ENCODE measurements at places on chromosomes 5 and 9.

DNA sequence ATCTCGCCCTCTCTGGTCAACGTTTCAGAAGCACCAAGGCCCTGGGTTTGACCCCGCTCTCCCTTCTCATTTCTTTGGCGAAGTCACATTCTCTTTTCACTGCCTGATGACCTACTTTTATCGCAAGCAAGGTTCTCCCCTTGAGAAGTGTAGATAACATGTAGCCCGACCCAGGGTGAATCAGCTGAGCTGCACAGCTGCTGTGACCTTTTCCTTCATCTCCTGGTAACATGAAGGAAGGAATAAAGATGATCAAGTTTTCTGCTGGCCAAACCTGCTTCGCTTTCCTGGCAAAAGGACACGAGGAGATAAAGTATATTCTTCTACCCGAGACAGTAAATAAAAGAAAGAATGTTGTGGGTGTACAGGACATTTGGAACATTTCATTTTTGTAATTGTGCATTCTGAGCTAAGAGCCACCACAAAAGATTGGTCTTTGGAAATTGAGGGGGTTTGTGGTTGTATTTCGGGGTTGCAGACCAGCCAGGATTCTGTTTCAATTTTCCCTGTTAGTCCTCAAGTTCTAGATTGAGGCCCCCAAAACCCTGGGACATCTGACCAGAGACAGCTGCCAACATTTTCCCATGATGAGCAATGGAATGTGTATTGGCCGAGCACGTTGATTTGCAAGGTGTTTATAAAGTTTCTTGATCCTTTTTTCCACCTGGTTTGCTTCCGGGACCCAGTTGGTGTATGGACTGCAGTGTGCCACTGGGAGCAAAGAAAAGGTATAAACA lies 155.1 kb upstream of the ZNF462 start:
- DNase-seq, result no peak

DNA sequence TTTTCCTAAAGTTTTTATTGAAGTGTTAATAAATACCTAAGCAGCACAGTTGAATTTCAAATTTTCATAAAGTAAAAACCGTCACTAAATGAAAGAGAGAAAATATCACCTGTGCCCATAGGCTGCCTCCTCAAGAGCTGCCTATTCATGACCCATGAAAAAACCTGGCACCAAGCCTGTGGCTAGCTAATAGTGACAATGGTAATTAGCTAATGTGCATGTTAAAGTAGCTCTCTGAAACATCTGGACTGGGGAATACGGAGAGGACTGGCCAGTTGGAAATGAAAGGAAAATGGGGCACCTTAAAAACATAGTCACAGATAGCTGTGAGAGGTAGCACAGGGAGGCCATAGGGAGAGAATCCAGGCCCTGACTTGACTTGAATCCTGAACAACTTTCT lies 5.4 kb upstream of the GNE start:
- DNase-seq, result no peak

DNA sequence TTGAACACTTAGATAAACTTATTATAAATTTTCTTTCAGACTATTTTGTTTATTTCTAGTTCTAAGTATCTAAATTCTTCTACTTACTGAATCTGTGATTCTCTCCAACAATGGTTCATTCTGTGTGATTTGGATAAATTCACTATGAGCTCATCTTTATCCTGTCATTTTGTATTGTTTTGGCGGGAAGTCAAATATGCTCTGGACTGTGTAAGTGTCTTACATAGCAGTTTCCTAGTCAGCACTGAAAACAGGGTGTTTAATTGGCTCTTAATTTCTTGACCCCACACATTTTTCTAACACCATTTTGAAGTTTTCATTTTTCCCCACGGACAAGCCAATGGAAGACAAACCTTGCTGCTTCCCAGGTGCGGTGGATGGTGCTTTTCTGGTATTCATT lies 207.0 kb upstream of the ACO1 start:
- no peak for DNase-seq

DNA sequence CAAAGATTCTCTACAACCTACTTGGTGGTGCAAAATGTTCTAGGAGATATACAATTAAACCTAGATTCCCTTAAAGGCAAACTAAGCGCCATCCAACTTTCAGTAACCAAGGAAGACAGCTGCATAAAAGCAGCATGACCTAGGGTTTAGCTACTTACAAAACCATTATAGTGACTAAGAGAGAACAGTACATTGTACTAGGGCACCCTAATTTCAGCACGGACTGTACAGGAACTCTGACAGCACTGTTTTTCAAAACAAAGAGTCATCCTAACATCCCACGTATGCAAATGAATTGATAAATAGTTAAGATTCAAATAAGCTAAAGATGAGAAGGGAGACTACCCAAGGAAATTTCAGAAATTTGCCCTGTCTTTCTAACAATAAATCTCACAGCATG lies 30.0 kb downstream of the STRBP start:
- DNase-seq, result no peak

- DNase-seq, result no peak
Measured at GRCh38 chr5:14451871-14452270, 129.7 kb upstream of the OTULINL start.

GRCh38 chr9:8206720-8207119 lies 407.1 kb upstream of the DMAC1 start:
- DNase-seq, result no peak

GRCh38 chr5:125612181-125612721 lies 811.0 kb upstream of the GRAMD2B start:
- DNase-seq, result no peak

- no peak for DNase-seq
Measured at GRCh38 chr5:106860398-106861044, 810.2 kb downstream of the EFNA5 start.

DNA sequence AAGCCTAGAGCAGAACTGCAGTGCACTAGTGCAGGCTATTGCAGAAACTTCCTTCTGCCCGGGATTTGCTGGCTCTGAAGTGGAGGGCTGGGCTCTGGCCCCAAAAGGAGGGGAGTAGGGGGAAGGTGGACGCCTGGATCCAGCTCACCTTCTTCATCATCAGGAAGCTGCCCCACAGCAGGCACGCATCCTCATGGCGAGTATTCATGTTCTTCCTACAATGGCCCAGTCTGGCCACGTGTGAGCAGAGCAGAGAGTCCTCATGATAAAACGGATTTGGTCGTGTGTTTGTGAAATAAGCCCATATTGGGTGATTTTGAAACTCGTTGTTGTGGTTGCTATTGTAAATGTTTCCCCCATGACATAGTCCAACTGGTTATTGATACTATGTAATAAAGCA lies 8.2 kb upstream of the GLIPR2 start:
- no peak for DNase-seq

DNA sequence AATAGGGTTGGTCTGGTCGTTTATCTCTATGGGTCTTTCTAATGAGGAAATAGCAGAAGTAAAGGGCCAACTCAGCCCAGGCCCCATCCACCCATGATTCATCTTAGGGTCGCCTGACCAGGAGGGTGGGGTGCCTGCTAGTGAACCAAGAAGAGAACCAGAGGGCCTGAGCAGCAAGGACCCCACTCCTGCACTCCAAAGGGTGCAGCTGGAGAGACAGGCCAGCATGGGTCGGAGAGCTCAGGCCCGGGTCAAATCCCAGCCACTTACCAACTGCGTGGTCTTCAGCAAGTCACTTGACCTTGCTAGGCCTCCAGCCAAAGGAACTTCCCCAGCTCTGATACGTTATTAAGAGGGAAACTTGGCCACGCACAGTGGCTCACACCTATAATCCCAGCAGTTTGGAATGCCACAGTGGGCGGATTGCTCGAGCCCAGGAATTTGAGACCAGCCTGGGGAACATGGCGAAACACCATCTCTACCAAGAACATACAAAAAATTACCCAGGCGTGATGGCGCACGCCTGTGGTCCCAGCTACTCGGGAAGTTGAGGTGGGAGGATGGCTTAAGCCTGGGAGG lies 4.3 kb downstream of the BBLN start:
- DNase-seq, result no peak

GRCh38 chr9:113503131-113503541 lies 39.6 kb downstream of the RGS3 start:
- DNase-seq, result no peak

GRCh38 chr9:116765011-116765410 lies 77.9 kb downstream of the TRIM32 start:
- DNase-seq, result no peak

GRCh38 chr5:72248410-72248981 lies 71.5 kb downstream of the MRPS27 start:
- no peak for DNase-seq

GRCh38 chr9:87113874-87114273 lies 166.6 kb upstream of the GAS1 start:
- DNase-seq, result no peak

DNA sequence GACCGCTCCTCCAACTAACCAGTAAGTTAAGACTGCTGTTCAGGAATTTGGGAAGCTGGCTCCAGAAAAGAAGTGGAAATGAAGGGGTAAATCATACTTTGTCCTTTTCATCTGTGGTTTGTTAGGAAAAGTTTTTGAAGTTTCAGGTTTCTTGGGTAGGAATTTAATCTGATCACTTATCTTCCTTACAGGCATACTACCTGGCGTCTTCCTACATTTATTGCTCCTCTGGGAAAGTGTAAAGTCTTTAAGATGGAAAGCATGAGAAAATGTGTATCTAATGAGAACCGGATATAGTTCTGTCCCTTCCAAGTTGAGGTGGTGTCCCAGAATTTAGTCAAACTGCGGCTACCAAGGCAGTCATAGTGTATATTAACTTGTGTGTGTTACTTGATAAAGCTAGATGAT lies 1.3 kb downstream of the RASA1 start:
- no peak for DNase-seq

GRCh38 chr5:61286446-61287132 lies 45.5 kb upstream of the ZSWIM6 start:
- no peak for DNase-seq

GRCh38 chr5:51621156-51621555 lies 237.9 kb downstream of the ISL1 start:
- DNase-seq, result no peak

- DNase-seq, result no peak
Measured at GRCh38 chr5:3512361-3513095, 83.1 kb upstream of the IRX1 start.

DNA sequence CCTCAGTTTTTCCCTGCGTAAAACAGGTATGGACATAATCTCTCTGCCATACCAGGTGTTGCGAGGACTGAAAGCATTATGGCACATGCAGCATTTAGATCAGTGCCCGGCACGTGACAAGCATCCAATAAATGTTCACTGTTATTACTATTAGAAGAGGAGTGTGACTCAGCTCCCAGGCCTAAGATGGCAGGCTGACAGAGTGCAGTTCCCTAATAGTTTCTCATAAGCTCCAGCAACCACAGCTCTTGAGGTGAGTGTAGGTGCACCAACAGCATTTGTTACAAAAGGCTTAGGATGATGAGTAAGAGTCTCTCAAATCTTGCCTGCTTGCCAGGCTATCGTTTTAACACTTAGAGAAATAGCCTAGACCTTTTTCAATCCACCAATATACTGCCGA lies 28.9 kb upstream of the GLIS3 start:
- DNase-seq, result no peak

GRCh38 chr5:148957591-148958202 lies 105.2 kb downstream of the SH3TC2 start:
- peak; percentile 76 for DNase-seq

DNA sequence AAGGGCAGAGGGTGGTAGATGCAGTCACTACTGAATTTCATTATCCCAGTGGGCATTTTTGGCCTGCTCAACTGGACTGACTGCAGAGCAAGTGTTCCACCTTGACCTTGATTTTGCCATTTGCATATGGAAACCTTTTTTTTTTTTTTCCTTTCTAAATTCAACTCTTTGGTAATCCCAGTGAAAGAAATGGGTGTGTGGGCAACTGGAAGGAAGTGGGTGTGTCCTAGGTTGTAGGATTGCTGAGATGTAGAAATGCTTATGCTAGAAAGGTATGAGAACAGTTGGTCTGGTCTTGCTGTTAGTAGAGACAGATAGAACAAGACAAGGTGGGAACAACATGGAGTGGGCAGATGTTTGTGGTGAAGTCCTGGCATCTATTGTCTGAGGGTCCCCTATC lies 7.8 kb upstream of the IL12B start:
- DNase-seq, result peak; percentile 63

- DNase-seq, result peak; percentile 62
Measured at GRCh38 chr5:14109041-14109747, 33.9 kb upstream of the TRIO start.

GRCh38 chr5:74153255-74153790 lies 487.2 kb downstream of the ENC1 start:
- DNase-seq, result no peak

GRCh38 chr5:148855249-148856008 lies 29.0 kb downstream of the ADRB2 start:
- DNase-seq, result peak; percentile 60

DNA sequence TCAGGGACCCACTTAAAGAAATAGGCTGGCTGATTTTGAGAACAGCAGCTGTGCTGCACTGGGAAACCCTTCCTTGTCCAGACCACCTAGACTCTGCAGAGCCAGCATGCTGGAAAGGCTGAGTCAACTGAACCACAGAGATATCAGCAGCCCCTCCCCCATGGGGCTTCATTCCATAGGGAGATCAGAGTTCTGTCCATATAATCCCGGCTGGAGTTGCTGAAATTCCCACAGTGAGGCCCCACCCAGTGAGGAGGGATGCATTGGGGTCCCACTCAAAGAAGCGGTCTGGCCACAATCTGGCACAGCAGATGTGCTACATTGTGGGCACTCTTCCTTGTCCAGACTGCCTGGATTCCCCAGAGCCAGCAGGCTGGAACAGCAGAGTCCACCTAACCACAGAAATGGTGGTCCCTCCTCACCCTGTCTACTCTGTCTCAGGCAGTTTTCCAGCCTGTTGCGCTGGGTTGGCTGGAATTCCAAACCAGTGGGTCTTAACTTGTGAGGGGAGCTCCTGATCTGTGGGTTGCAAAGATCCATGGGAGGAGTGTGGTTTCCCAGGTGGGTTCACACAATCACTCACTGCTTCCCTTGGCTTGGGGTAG lies 127.1 kb downstream of the RNF180 start:
- no peak for DNase-seq

GRCh38 chr5:10592601-10593000 lies 28.7 kb downstream of the ANKRD33B start:
- no peak for DNase-seq

DNA sequence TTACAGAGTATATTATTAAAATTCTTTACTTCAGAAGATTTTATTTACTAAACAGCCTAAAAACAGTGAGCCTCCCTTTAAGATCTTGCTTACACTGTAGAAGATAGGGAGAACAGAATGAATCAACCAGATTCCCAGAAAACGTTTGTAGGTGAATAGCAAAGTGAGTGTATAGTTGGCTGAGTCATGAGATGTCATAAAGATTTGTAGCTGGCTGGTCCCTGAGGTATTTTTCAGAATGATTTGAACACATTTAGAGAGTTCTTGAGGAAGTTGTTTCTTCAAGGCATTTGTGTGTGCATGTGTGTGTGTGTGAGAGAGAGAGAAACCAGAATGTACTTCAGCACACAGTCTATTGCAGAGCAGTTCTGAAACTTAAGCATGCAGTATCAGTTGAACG lies 159.4 kb upstream of the PRR16 start:
- no peak for DNase-seq

GRCh38 chr5:44952376-44952775 lies 143.6 kb downstream of the MRPS30 start:
- DNase-seq, result no peak

- DNase-seq, result no peak
Measured at GRCh38 chr5:41929035-41929434, 4.0 kb downstream of the FBXO4 start.

- DNase-seq, result no peak
Measured at GRCh38 chr5:132001647-132002561, 9.6 kb downstream of the ACSL6 start.

GRCh38 chr5:133506181-133506580 lies 106.2 kb downstream of the FSTL4 start:
- no peak for DNase-seq

GRCh38 chr5:181211208-181211607 lies 6.2 kb upstream of the TRIM7 start:
- DNase-seq, result no peak

GRCh38 chr5:100970646-100971255 lies 67.7 kb upstream of the ST8SIA4 start:
- DNase-seq, result no peak

Measured in activated CD4-positive, alpha-beta T cell treated with anti-CD3 and anti-CD28 coated beads, Interleukin-2, amount 10 ng/mL, durations not matched to agents 24 days and 14 days (primary cell).